ENCODE measurements at places on chromosomes 7 and 10.

- no peak for DNase-seq
Observed at GRCh38 chr7:4129481-4130122, 552.5 kb upstream of the FOXK1 start.

DNA sequence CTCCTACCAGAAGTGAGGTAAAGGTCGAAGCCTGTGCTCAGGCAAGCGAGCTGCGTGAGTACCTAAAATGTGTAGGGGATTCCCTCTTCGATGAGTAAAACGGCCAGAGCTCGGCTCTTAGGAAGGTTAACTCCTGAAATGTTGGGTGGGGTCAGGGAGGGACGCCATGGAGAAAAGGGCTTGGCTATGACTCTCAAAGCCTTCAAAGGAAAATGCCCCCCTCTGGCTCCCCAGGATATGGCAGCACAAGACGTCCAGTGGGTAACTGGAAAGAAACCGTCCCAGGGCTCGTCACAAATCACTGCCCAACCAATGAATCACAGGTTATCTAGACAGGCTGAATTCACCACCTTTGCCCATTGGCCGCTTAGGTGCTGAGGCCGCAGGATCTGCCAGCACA is 58.0 kb downstream of the CALML3 start:
- no peak for DNase-seq

- no peak for DNase-seq
Observed at GRCh38 chr7:81294897-81295515, 376.2 kb upstream of the SEMA3C start.

DNA sequence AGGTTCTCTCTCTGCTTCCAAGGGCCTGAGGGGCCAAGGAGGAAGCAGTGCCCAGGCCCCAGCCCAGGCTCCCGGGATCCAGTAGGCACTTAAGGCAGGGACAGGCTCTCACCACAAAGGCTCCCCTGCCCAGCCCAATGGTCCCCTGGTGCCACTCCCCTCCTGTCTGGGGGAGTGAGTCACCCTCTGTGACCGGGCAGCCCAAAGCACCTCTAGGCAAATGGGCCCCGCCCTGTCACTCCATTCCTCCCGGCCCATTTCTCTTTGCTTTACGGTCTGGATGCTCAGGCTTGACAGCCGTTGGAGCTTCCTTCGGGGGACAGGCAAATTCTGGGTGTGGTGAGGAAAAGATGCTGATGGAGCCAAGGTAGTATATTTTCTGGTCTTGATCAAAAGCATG is at the start of gene CALHM3:
TSS of gene CALHM3 (minus strand) at position 106 of the 400 bp plus-strand sequence. CDS start 208 bp downstream, outside the sequence.
- DNase-seq = no peak

DNA sequence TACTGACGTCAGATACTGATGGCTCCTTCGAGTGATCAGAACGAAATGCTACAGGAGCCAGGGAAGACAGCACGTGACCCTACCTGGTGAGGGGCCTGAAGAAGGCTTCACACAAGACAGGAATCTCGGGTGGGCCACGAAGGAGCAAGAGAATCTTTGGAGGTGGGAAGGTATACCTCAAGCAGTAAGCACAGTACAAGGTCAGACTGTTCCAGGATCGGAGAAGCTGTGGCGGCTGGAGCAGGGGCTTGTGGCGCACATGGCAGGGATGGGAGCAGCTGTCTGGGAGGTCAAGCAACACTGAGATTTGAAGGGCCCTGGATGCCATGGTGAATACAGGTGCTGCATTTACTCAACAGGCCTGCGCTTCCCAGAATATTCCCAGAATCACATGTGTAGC is 45.4 kb downstream of the C10orf143 start:
- no peak for DNase-seq

DNA sequence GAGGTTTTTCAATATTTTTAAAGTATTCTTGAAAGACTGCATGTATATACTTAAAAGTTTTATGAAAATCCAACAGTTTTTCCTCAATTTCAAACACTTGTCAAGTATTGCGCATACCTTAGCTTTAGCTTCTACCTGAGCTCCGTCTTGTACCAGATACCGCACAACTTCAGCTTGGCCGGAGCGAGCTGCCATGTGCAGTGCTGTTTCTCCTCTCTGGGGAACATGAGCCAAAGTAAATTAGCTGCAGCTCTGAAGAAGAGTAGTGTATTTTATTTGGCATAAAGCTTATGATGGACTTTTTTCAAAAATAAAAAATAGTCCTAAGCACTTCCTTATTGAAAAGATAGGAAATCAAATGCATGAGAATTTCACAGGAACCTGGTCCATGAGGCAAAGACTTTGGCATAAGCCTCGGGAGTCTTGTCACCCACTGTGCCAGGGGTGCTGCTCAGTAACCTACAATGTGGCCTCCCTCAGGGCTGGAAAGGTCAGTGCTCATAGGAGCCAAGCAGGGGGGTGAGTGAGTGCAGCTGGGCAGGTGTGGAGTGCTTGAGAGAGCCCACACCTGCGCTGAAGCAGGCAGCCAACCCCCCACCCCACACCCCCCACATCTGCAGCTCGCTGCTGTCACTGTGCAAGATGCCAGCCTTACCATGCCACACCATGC is 189.5 kb downstream of the ANK3 start:
- DNase-seq = no peak

GRCh38 chr7:155731380-155731779 is 80.9 kb downstream of the SHH start:
- DNase-seq = no peak

DNA sequence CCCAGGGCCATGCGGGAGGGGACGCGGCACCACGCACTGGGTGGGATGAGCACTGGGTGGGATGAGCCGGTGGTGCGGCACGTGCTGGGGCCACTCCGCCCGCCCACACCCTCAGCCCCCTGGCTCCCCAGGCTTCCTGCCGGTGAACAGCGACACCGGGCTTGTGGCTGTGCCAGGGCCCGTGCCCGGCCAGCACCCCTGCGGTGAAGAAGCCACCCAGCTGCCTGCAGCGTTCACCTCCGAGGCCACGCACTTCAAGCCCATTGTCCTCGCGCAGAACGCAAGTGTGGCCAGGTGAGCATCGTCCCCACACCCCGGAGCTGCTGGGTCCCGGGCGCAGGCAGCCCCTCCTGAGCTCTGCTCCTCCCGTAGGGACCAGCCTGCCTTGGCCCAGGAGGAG is 31.8 kb upstream of the UTF1 start:
- DNase-seq = no peak

DNA sequence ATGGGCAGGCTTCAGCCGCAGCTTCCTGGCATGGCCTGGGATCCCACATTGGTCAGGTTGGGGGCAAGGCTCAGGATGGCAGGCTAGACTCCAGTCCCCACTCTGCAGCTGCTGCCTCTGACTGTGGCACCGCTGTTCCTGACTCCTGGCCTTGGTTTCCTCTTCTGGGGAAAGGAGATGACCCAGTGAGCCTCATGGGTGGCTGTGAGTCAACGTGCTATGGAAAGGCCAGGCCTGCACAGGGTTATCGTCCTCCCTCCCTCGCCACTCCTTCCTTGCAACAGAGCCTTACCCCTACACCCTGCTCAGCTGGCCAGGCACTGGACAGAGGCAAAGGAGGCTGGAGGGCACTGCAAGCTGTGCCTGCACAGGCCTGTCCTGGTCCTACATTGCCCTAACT is 36.1 kb upstream of the CHST15 start:
- DNase-seq = no peak

DNA sequence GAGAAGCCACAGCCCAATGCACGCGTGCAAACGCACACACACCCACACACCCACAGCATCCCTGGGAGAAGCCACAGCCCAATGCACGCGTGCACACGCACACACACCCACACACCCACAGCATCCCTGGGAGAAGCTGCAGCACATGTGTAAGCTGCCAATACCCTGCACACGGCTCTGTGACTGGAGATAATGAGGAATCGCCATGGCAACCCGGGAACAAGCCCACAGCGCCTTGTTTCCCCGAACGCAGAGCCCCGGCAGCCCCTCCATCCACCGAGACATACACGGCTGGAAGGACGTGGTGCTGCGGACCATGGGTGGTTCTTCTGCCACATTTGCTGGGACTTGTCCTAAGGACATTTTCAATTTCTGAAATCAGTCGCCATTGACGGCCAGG is 221.3 kb downstream of the PTPRN2 start:
- no peak for DNase-seq

DNA sequence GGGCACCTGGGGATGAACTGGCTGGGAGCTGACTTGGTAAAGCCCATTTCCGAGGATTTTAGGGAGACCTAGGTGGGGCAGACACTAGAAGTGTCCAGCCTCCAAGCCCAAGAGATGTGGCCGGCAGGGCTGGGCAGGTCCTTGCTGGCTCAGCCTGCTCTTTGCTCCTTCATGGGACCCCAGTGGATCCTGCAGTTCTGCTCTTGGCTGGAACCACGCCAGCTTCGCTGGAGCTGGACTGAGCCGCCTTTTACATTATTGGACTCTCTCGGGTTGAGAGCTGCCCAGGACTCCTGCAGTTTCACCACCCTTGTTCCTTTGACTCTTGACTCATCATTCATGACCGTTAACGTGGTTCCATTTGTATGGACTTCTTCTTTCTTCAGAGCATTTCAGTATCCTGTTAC is 5.7 kb downstream of the PPIF start:
- DNase-seq = no peak

GRCh38 chr10:11353006-11353896 is 258.2 kb downstream of the USP6NL start:
- no peak for DNase-seq

DNA sequence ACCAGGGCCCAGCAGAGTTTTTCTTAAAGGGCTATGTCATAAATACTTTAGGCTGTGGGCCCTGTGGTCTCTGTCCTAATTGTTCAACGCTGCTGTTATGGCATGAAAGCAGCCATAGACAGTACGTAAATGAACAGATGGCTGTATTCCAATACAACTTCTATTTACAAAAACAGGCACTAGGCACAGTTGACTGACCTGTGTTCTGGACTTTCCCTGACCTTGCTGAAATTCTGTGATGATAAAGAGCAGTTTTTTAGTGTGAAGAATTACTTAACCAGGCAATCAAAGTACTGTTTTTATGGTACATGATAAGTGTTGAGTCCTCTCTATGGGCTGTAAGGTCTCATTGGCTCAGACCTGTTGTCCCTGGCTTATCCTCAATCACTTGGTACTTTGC is 17.1 kb downstream of the PDCD11 start:
- DNase-seq = no peak

- DNase-seq = no peak
Observed at GRCh38 chr10:34137201-34137600, 677.9 kb downstream of the PARD3 start.

GRCh38 chr10:20415684-20416083 is 481.4 kb downstream of the NEBL start:
- no peak for DNase-seq

DNA sequence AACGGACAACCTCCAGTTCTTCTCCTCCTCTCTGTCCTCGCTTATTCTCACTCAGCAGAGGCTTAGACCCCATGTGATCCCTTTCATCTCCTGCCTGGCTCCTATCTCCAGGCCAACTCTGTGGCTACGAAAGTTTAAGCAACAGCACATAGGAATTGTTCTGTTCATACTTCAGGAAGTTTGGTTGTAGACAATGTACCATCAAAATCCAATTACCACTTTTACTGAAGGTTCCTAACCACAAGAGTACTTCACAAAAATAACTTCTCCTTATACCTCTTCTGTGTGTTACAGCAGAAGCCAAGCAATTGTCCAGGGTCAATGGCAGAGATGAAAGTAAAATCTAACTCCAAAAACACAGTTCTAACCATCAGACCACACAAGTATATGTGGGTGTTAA is 80.0 kb downstream of the SLC25A13 start:
- DNase-seq = no peak

GRCh38 chr10:4355350-4355749 is 470.7 kb upstream of the AKR1E2 start:
- no peak for DNase-seq

DNA sequence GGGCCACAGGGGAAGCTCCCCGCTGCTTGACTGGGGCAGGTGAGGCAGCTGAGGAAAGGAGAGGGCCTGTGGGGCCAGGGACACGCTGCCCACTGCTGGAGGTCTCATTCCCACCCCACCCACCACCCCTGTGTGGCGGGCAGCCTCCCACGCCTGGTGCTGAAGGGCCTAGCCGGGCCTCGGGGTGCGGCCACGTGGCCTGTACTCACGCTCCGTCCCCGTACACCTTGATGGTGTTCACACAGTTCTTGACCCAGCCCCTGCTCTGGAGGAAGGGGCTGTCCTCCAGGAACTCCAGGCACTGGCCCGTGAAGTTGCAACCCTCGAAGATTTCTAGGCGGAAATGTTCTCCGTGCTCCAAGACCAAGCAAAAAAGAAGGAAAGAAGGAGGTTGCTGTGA is 4.0 kb downstream of the CRYGN start:
- no peak for DNase-seq

- DNase-seq = no peak
Observed at GRCh38 chr10:103548581-103549348, 55.3 kb downstream of the NEURL1 start.

DNA sequence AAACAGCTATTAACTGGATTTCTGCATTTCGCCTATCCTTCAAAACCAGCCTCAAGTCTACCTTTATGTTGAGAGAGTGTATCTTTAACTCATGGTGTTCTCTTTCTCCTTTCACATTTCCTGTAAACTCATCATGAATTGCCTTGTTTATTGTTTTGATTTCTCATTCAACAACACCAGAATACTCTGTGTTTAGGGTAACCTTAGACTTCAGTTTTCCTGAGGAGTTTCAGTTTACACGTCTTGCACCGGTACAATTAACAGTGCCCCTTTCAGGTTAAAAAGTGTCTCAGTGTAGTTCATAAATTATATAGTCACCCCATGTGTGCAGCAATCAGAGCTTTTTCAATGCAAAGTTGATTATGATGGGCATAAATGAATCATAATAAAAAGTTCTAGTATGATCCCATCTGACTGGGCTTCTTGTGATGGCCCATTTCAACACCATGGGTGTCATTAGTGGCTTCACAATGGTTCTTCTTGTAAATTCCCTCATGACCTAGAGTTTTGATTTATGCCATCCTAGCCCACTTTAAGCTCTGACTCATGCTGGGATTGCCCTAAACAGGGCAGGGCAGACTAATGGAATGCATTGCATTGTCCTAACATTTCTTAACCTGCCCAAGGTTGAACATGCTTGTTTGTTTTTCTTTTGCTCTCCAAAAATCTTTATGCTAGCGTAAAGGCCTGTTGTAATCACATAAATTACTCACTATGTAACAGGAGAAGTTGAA is 22.0 kb downstream of the ITGB8 start:
- DNase-seq = no peak

GRCh38 chr10:60496181-60496580 is 106.5 kb upstream of the ANK3 start:
- no peak for DNase-seq

GRCh38 chr7:6725003-6725402 is 18.3 kb upstream of the ZNF12 start:
- no peak for DNase-seq

DNA sequence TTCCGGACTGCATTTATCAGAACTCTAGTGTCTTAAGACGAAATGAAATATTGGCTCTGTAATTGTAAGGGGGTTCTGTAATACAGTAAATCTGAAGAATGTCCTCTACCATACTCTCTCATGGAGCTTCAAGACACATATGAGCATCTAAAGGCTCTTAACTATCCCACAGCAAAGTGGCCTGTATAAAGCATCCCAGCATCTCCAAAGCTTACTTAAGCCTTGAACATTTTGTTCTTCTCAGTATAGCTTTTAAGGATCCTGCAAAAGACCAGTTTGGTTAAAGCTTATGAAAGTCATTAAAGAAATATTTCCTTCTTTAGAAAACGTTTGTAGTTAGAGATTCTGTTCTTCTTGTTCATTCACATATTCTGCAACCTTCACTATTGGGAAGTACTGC is 75.1 kb downstream of the HGF start:
- DNase-seq = no peak

- DNase-seq = no peak
Observed at GRCh38 chr7:158395780-158396278, 191.8 kb downstream of the PTPRN2 start.

- DNase-seq = no peak
Observed at GRCh38 chr7:11760372-11760771, 71.6 kb downstream of the THSD7A start.

GRCh38 chr10:69896606-69897231 is 95.0 kb downstream of the COL13A1 start:
- no peak for DNase-seq
